Activated naive CD8-positive, alpha-beta T cell treated with anti-CD3 and anti-CD28 coated beads, Interleukin-2, amount 50 U/mL, for 16 hours (primary cell): ENCODE measurements at places on chromosomes 5 and 9.

DNA sequence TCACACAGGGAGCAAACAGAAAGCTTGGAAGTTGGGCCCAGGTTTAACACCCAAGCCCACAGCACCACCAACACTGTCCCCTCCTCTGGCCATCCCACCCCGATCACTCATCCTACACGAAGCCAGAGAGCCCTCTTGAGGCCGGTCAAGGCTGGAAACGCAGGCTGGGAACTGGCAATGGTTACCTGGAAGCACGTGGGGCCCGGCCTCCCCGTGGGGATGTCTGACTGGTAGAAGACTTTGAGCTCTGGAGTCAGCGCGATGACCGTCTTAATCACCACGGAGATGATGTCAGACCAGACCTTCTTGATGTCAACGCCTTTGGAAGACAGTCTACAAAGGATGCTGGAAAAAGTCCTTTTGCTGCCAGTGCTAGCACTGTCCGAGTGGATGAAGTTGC lies 104.1 kb downstream of the TTLL11 start:
- DNase-seq = no peak

DNA sequence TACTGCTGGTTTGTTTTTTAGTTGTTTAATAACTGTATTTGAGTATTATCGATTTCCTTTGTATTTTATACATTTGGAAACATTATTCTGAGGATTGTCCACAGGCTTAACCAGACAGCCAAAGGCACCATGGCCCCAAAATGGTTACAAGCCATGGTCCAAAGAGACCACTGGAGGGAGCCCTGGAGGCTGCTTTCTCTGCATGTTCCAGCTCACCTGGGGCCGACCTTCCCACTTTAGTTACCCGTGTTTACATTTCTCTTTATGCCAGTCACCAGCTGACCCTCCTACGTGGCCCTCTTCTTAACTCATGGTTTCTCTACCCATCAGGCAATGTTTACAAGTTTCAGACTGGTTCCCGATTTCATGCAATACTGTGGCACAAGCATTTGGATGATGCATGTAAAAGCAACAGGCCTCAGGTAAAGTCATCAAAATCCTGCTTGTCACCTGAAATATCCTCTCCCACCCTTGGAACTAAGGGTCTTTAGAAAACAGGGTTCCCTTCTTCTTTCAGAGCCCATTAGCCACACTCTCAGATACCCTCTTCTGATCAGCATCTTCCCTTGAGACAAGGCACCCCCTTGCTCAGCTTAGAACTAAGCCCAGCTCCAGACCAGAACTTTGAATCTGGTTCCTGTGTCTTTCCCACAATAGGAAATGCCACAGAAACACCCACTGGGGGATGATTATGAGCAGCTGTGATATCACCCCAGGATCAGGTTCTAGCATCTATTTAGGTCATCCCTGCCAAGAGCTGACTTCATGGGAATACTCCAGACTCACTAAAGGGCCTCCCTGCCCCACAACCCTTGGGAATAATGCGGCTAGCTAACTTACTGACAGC lies 49.9 kb upstream of the GARNL3 start:
- DNase-seq = peak; percentile 29

DNA sequence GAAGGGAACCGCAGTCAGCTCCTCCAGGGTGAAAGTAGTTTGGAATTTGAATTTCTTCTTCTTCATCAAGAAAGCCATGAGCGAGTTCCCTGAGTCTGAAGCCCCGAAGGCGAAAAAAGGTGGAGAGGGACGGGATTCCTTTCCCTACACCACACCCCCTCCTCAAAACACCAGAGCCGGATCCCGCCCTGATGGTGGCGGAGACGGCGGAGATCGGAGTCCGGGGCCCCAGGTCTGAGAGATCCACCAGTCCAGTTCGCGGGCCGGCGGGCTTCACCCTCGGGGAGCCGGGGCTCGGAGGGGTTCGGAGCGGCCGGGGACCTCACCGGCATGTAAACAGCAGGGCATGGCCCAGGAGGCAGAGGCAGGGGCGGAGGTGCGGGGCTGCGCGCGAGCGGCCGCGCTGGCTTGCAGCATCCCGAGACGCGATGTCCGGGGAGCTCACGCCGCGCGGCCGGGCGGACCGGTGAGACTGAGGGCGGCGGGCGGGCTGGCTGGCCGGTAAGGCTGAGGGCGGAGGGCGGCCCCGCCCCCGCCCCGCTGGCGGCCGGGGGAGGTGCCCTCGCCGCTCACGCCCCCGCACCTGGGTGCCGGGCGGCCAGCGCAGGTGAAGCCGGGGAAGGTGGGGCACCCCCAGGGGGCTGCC lies 606 bp downstream of the EEIG1 start:
- DNase-seq = no peak

GRCh38 chr5:152259702-152260101 lies 145.4 kb downstream of the NMUR2 start:
- DNase-seq = no peak

DNA sequence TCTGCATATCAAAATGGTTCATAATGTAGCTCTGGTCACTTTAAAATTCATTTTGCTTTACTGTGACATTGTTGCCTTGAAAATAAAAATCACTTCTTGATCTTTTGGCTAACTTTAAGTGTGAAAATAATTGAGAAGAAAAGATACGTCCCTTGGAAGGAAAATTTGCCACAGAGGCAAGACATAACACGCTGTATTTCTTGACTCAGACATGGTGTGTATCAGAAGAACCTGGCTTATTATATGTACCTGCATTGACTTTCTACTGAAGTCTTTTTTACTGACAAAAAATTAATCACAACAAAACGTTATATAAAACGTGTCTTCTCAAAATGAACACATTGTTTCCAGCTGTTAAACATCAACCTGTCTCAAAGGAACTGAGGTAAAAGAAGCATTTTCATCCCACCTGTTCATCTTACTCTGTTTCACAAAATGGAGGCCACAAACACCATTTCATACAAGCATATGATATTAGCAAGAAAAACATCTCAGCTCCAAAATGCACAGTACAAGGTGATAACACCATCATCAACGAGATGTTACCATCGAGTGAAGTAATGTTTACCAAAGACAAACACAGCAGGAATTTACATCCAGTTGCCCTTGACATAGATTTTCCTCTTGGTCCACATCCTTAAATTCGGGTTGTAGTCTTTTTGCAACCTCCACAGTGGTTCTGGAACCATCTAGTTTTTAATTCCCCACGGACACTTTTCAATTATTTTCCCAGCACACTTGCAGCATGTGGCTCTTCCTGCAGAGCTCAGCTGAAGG lies 179.9 kb downstream of the GLIS3 start:
- DNase-seq = no peak

GRCh38 chr9:128626181-128626580 lies 30.5 kb downstream of the DYNC2I2 start:
- no peak for DNase-seq

DNA sequence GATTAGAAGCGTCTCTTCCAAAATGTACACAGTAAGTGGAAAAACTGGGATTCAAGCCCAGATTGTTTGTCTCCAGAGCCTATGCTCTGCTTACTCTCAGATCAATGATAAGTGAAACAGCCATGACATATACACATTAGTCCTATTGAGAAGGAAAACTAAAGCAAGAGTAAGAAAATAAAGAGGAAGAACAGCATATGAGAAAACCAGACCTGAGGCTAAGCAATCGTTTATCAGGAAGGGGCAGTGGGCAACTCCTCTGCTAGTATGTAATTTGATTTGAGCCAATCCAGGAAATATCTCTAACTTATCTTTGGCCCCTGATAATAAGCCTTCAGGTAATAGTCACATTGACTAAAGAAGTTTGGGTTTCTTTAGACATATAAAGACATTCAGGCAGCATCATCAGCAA lies 789.9 kb upstream of the C9orf72 start:
- no peak for DNase-seq

- no peak for DNase-seq
Observed at GRCh38 chr5:145847499-145848497, 12.7 kb upstream of the PRELID2 start.

- DNase-seq = no peak
Observed at GRCh38 chr5:154503698-154504039, 25.6 kb upstream of the HAND1 start.

- DNase-seq = no peak
Observed at GRCh38 chr5:82622711-82623514, 344.8 kb upstream of the RPS23 start.
